ENCODE measurements at places on chromosomes 13 and 19. TPM values are rescaled to one million over a fixed set of nuclear protein-coding genes. Genes with fewer than 3 reads are reported as not detected.

DNA sequence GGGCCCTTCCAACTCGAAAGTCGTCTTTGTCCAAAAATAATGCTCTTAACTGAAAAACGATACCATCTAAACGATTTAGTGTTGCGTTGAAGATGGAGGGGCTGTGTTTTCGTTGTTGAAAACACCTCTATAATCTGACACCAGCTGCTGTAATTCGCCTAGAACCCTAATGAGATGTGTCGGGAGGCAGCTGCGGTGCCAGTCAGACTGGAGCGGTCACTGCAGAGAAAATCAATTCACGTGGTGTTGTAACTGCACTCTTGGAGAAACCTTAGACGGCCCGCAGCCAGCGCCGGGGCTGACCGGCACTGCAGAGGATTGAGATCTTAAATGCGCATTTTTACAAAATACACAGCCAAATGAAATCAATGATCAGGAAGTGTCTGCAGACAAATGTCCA, 339.1 kb downstream of the ZNF536 start:
- no peaks in the 10 kb centered on the region for H3K4me1 ChIP-seq
- no peak for DNase-seq
- no peaks in the 10 kb centered on the region for H3K27me3 ChIP-seq
- no peak overlapping the region for H3K4me3 ChIP-seq
- H3K36me3 ChIP-seq = no peaks in the 10 kb centered on the region

DNA sequence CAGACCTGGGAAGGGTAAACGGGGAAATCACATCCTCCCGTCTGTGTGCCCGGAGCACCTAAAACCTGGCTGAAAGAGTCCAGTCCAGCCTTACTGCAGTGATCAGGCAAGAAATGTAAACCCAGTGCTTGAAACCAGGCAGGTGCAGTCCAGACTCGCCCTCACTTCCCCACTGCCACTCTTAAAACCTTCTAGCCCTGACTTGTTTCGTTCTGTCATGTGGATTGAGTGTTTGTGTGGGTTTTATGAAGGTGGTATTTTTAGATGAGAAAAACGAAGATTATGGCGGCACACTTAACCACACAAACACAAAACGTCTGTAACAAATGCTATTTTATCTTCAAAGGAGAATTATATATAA, 839 bp upstream of the CKAP2 start:
- H3K27ac ChIP-seq = peak overlapping the region; percentile 79
- H3K27me3 ChIP-seq = no peaks in the 10 kb centered on the region
- no peak for DNase-seq
- peaks cover 3% of the 10 kb centered on the region for H3K4me1 ChIP-seq
- peak overlapping the region; percentile 55 for H3K4me3 ChIP-seq

GRCh38 chr19:30696514-30696913, 324.3 kb downstream of the ZNF536 start:
- H3K4me3 ChIP-seq = no peak overlapping the region
- H3K27ac ChIP-seq = no peak overlapping the region
- peaks cover 1% of the 10 kb centered on the region for H3K4me1 ChIP-seq
- no peak for DNase-seq
- no peaks in the 10 kb centered on the region for H3K27me3 ChIP-seq

The LGALS4 gene
- polyA plus RNA-seq = 0.80 TPM

DNA sequence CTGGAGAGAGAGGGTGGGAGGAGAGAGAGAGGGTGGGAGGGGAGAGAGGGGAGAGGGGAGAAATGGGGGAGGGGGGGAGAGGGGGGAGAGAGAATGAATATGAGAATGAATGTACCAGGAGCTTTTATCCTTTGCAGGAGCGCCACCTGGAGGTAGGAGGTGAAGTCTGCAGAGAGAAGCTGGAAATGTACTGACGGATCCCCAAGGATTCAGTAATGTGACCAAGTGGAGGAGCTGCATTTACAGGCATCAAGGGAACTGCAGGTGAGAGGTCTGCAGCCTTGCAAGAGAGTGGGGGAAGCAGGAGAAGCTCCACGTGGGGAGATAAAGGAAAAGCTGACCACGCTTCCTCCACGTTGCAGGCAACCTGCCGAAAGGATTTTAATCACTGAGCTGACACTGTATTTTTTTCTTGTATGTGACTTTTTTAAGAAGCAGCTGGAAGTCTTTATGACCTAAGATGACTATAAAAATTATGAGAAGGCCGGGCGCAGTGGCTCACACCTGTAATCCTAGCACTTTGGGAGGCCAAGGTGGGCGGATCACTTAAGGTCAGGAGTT, 33.7 kb downstream of the VSTM1 start:
- peak; percentile 19 for DNase-seq
- no peaks in the 10 kb centered on the region for H3K27me3 ChIP-seq
- no peak overlapping the region for H3K4me3 ChIP-seq
- H3K27ac ChIP-seq = no peak overlapping the region
- H3K4me1 ChIP-seq = no peaks in the 10 kb centered on the region

DNA sequence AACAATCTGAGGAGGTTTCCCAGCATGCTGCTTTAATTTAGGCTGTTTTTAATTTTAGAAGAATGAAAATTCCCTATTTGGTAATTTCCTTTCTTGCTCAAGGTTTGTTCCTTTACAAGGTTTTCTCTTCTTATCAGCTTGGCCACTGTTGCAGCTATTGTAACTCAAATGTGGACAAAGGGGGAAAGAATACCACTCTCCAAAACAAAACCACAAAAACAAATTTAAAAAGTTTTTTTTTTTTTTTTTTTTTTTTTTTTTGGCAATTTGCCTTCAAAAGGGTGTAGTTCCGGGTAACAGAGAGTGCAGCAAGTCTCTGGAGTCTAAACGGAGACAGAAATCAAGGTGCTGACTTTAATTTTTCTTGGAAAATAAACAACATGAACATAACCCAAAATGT, 306.4 kb upstream of the ARGLU1 start:
- H3K27ac ChIP-seq = no peak overlapping the region
- H3K4me1 ChIP-seq = peaks cover 3% of the 10 kb centered on the region
- no peaks in the 10 kb centered on the region for H3K27me3 ChIP-seq
- no peaks in the 10 kb centered on the region for H3K36me3 ChIP-seq
- no peak overlapping the region for H3K4me3 ChIP-seq
- DNase-seq = no peak

DNA sequence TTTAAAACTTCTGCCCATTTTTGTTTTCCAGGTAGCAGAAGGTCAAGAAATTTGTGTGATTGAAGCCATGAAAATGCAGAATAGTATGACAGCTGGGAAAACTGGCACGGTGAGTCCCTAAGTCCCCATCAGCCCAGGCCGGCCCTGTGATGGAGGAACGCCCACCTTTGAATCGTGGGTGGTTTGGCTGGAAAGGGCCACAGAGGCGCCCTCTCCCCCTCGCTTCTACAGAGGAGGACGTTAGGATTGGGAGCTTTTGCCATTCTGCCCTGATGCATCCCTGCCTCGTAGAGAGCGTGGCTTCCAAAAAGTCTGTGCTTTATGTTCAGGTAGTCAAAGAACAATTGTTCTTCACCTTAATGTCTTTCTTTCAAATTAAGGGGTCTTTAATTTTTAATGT, 60.9 kb downstream of the GGACT start:
- no peak overlapping the region for H3K27ac ChIP-seq
- no peaks in the 10 kb centered on the region for H3K27me3 ChIP-seq
- no peak overlapping the region for H3K4me3 ChIP-seq
- H3K4me1 ChIP-seq = no peaks in the 10 kb centered on the region

The KIR2DL1 gene
- 0.12 TPM for polyA plus RNA-seq
